H9 (cell line): ENCODE measurements at places on chromosomes 6 and 20. TPM values are rescaled to one million over a fixed set of nuclear protein-coding genes. Genes with fewer than 3 reads are reported as not detected.

- no peaks in the 10 kb centered on the region for H3K4me1 ChIP-seq
- DNase-seq, result peak; percentile 8
Measured at GRCh38 chr20:24996449-24997377, 4.2 kb upstream of the APMAP start.

GRCh38 chr20:48544402-48545339 lies 283.1 kb downstream of the PREX1 start:
- H3K4me1 ChIP-seq, result no peaks in the 10 kb centered on the region
- H3K36me3 ChIP-seq, result peaks cover 2% of the 10 kb centered on the region
- H3K27me3 ChIP-seq, result no peaks in the 10 kb centered on the region
- DNase-seq, result no peak
- H3K4me3 ChIP-seq, result no peak overlapping the region

GRCh38 chr6:13766201-13766634 lies 48.1 kb downstream of the MCUR1 start:
- no peak overlapping the region for H3K27ac ChIP-seq
- H3K27me3 ChIP-seq, result no peaks in the 10 kb centered on the region
- H3K4me1 ChIP-seq, result peaks cover 3% of the 10 kb centered on the region; the same call in 1 of the 2 replicates
- no peaks in the 10 kb centered on the region for H3K36me3 ChIP-seq
- DNase-seq, result no peak

- DNase-seq, result no peak
- H3K4me3 ChIP-seq, result no peak overlapping the region
- no peaks in the 10 kb centered on the region for H3K4me1 ChIP-seq
- no peaks in the 10 kb centered on the region for H3K27me3 ChIP-seq
Measured at GRCh38 chr6:73000460-73000859, 224.8 kb downstream of the KHDC1L start.

The CHRNA4 gene
- total RNA-seq, result 1.1 and 2.5 TPM in 2 replicates

The OR10C1 gene
- total RNA-seq, result not detected in 2 replicates
